ENCODE measurements at places on chromosomes 3 and 15.

GRCh38 chr3:23805210-23805632, 534 bp upstream of the UBE2E1 start:
- no peak for DNase-seq

- DNase-seq, result no peak
Measured at GRCh38 chr3:36991923-36992805, 767 bp downstream of the EPM2AIP1 start.

GRCh38 chr3:51568996-51569395, 30.5 kb downstream of the RAD54L2 start:
- no peak for DNase-seq

DNA sequence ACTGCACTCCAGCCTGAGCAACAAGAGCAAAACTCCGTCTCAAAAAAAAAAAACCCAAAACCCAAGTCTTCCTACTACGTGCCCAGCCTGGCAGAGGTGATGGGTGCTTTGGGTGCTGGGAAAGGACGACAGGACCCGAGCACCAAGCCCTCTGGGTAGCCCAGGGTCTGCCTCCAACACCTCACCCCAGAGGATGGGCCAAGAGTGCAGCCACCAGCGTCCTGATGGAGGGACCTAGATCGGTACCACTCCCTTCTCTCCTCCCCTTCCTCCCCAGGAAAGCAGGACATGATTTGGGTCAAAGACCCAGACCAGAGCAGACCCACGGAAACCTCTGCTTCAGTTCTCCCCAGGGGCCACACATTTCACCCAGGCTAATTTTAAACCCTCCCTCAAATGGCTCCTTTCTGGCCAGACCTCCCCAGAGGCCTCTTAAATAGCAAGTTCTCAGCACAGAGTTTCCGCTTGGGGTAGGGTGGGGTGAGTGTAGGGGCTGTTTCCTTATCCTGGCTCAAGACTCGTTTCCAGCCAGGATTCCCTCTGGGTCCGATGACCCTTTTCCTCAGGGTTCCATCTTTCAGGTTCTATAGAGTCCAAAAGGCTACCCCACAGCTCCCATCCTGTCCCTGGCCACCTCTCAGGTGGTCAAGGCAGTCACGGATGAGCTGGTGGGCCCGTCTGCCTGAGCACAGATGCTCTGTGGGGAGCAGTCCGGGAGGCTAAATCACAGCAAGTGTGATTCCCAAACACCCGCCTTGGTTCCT, 20.5 kb downstream of the RBPMS2 start:
- no peak for DNase-seq

GRCh38 chr15:31049111-31049510, 52.4 kb downstream of the TRPM1 start:
- no peak for DNase-seq

DNA sequence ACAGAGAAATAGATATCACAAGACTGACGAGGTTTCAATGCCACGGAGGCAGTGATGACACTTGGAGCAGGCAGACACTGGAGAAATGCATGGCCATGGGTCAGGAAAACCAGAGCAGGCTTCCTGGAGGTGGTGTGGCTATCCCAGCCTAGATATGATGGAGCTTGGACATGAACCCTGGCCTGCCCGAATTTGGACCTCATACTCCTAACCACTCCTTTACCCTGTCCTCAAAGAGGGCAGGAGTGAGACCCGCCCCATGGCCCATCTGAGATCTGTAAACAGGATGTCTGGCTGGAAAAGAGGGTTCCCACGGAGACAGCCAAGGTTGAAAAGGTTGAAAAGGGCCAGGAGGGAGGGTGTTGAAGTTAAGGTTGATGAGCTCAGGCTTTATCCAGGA, 31.0 kb downstream of the CPN2 start:
- DNase-seq, result no peak

DNA sequence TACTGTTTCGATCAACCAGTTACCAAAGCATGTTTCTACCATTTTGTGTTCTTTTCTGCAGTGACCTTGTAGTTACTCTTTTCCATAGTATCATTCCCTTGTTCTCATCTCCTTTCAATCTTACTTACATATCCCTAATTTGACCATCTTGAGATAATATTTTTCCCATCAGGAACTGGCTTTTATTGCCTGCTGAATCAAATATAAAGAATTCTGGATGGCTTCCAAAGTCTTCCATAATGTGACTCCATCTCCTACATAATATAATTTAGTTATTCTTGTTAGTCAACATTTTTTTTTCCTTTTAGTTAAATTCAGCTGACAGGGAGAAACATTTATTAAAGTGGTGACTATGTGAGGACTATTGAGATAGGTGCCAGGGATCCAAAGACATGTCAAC, 7.0 kb downstream of the USP8 start:
- no peak for DNase-seq

DNA sequence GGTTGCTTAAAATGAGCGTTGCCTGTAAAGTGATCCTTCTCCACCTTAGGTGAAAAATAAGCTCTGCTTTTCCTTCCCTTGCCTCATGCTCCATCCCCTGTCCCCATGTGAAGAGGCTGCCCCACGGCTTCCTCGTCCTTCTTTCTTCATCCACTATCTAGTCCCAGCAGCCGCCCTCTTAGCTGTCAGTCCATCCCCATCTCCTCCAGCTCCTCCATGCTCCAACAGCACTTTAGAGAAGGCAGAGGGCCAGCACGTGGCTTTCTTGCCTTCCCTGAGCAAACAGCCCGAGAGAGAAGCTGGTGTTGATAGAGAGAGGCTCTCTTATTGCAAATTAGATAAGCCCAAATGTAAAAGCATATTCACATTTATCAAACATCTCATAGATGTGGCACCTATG, 9.0 kb upstream of the TMEM41A start:
- no peak for DNase-seq

GRCh38 chr15:77528290-77528967, 104.3 kb downstream of the LINGO1 start:
- DNase-seq, result no peak

DNA sequence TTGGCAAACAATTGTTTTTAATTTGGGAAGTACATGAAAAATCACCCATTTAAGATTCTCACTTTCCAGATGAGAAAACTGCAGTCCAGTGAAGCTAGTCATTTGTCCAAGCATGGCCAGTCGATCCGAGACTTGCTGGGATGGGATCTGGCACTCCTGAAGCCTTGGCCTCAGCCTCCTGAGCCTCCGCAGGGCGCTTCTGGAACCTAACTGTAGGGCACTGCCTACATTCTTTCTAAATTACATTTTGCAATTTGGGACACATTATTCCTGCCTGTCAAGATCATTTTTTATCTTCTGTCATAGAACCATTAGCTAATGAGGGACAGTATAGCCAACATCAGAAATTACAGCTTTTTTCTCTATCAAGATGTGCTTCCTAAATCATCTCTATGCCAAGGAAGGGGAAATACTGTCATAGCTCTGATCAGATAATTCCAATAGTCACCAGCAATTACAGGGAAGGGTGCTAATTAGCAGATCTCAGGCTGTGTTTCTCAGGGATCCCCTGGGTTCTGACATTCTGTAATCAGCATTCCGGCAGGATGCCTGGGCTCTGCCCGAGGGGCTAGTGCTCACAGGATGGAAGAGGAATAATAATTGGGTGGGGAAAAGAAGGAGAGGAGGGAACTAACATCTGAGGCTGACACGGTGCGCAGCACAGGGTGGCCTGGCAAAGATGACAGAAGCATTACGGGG, 28.3 kb downstream of the ANAPC13 start:
- no peak for DNase-seq

DNA sequence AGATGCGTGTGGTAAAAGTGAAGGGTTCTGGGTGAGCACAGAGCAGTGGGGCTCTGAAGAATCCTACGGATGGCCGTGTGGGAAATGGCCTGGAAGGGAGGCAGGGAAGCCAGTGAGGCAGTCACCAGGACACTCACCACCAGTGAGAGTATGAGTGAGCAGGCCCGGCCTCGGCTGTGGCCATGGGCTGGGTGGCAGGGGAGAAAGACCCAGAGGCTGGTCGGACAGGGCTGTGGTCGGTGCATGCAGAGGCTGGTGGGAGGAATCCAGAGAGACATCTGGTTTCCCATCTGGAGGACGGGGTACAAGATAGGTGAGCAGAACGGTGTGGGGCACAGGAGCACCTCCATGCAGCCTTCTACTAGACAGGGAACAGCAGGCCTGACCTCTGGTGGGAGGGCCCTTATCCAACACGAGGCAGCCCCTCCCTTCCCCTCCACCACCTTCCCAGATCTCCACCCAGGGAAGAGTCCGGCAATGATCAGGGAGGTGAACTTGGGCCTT, 10.1 kb downstream of the PCSK6 start:
- no peak for DNase-seq

DNA sequence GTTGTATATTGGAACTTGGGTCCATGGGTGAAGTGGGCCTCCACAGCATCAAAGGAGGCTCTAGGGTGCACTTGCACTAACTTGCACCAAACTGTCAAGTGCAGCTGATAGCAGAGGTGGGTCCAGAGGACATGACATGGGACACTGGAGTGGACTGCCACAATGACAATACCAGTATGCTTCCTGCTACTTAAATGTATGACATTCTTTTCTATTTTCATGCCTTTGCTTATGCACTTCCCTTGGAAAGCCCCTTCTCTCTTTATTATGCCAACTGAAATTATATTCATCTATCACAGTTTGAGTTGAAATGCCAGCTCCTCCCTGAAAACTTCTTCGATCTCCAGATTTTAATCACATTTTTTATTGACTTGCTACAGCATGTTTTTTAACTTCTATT, 101.8 kb downstream of the CFAP20DC start:
- DNase-seq, result no peak

DNA sequence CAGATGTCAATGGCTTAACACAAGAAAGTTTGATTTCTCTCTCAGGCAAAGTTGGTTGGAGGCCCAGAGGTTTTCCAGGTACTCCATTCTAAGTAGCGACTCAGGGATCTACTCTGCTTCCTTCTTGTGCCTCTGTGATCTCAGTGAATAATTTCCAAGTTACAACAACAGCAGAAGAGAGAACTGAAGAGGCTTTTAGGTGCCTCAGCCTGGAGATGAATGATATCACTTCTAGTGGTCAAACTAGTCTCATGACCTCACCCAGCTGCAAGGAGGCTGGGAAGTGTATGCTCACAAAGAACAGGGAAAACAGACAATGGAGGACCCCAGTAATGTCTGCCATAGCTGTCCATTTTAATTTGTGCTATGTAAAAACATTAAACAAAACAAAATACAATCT, 4.6 kb upstream of the PRICKLE2 start:
- no peak for DNase-seq

GRCh38 chr3:102415553-102415952, 19.3 kb upstream of the ZPLD1 start:
- no peak for DNase-seq

GRCh38 chr15:101325263-101326025, 30.4 kb upstream of the SNRPA1 start:
- no peak for DNase-seq

DNA sequence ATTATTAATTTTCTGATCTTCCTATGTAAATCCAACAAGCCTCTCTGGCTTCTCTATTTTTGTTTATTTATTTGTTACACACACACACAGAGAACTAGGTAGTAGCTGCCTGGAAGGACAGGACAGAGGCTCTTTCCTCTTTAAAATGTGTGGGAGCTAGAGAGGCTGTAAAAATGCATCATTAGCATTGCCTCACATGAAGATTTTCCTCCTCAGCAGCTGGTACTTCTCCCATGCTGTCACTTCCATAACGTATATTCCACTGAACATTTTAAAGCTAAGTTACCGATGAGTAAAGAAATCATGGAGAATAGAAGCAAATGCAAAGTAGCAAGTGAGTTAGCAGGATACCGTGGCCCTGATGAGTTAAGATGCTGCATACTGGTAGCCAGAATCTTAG, 63.9 kb downstream of the IMPG2 start:
- no peak for DNase-seq

DNA sequence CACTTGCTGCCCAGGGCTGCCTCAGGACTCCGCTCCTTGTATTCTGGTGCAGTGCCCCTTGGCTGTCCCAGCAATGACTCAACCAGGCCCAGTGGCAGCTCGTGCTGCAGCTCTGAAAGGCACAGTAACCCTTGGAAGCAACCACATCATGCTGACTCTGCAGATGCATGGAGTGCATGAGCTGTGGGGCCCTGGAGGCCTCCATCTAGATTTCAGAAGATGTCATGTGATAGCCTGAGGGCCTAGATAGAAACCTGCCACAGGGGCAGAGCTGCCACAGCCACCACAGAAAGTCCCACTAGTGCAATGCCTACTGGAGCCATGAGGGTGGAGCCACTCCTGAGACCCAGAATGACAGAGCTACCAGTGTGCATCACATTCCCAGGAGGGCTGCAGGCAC, 117.1 kb upstream of the SMAD3 start:
- no peak for DNase-seq

- no peak for DNase-seq
Measured at GRCh38 chr15:84143753-84144314, 91.7 kb upstream of the GOLGA6L4 start.

- no peak for DNase-seq
Measured at GRCh38 chr15:70336425-70337009, 238.8 kb upstream of the TLE3 start.

- no peak for DNase-seq
Measured at GRCh38 chr3:111253733-111254132, 182.1 kb downstream of the NECTIN3 start.

DNA sequence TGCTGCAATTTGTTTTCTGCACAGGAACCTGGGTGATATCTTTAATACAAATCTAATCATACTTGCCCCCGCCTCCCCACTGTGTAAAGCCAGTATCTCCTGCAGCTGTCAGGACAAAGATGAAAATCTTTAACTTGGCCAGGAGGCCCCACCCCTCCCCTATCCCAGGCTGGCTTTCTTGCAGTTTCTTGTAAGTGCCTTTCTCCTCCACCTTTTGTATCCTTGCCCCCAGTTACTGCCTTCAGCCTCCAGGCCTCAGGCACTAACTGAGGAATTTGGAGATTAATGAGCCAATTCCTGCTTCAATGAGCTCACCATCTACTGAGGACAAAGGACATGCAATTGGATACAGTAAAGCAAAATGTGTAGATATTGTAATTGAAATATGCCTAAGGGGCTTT, 6.5 kb downstream of the GCSAM start:
- no peak for DNase-seq

GRCh38 chr15:98843844-98844243, 163.7 kb downstream of the PGPEP1L start:
- DNase-seq, result no peak

GRCh38 chr3:171876680-171877147, 33.6 kb downstream of the TMEM212 start:
- no peak for DNase-seq
